ENCODE measurements at places on chromosomes 7 and 10. TPM values are rescaled to one million over a fixed set of nuclear protein-coding genes. Genes with fewer than 3 reads are reported as not detected.

HABP2 gene
- not detected for total RNA-seq

TMEM196 gene
- total RNA-seq, result not detected

SPAG6 gene
- total RNA-seq, result not detected

DNA sequence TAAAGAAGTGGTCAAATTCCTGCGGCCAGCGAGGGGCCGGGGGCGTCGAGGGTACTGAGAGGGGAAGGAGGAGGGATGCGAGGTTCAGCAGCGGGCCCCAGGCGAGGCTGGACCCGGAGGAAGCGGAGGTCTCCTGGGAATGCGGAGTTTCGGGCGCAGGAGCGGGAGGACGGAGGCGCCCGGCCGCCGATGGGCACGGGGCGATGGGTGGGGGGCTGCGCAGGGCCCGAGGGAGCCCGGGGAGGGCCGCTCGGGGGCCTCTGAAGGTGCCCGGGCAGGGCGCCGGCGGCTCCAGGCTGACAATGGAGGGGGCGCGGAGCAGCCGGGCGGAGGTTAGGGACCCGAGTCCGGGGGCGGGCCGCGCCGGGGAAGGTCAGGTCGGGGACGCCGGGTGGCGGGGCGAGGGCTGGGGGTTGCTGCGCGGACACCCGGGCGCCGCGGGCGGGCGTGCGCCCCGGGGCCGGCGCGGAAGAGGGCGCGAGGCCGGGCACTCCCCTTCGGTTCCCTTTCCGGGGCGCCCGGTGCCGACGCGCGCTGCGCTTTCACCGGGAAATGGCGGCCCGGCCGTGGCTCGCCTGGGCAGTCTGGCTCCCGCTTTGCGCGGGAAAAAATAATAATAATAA lies 683 bp downstream of the MACROH2A2 start:
- no peak for DNase-seq

DNA sequence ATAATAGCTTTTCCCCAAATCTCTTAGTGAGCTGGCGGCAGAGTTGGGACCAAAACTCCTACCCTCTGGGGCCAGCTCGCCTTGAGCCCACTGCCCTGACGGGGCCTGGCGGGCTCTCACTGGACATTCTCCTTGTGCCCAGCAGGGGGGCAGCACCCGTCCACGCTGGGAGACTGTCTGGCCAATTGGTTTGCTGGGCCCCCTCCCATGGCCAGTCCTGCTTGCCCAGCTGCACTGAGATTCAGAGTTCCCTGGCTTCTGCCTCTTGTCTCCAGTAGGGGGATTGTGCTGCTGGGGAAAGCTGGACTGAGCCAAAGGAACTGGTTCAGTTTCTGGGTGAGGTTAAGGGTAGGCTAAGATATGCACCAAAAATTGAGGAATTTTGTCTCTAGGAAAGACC lies 59.8 kb downstream of the RAMP3 start:
- DNase-seq, result no peak

- DNase-seq, result peak; percentile 15
These were observed 64.4 kb downstream of the ENTPD1 start for GRCh38 chr10:95820363-95820762.

- DNase-seq, result no peak
These were observed 30.3 kb upstream of the SLC26A4 start for GRCh38 chr7:107630342-107630741.

GRCh38 chr7:100481466-100481865 lies 2.3 kb upstream of the NYAP1 start:
- no peak for DNase-seq

DNA sequence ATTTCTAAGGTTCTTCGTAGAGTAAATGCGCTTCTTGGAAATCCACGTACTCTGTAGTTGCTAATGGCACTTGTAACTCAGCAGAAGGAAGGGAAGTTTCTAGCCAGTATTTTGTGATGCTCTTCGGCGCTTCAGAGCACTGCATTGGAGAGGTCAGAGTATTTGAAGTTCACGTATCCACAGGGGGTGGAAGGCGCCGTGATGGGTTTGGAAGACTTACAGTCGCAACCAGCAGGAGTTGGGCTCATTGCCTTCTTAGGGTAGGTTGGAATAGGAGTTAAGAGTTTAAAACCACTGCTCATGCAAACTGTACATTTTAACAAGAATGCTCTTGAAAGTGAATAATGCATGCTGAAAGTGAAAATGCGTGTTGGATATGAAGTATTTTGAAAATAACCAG lies 49.1 kb downstream of the SHH start:
- DNase-seq, result no peak

ASB10 gene
- total RNA-seq, result not detected

DNA sequence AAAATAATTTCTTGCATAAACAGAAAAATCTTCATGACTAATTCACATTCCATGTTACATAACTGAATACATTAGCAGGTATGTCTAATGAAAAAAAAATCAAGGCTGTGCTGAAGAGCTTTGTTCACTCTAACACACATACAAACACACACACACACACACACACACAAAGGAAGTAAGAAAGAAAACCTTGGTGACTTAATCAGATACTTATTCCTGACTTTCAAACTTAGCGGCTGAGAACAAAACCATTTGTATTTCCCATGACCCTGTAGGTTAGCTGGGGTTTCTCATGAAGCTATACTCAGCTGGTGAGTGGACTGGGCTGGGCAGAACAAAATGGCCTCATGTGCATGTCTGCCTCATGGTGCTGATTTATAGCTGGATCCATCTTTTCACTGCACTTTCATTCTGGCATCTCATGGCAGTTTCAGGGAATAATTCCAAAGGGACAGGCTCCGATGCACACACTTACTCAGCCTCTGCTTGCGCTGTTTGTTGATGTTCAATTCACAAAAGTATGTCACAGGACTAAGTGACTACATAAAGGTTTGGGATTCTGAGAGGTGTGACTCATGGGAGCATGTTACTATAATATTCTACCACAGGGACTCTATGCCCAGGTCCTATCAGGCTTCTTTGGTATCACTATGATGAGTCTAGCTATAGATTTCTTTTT lies 161.2 kb downstream of the PCLO start:
- DNase-seq, result no peak

DNA sequence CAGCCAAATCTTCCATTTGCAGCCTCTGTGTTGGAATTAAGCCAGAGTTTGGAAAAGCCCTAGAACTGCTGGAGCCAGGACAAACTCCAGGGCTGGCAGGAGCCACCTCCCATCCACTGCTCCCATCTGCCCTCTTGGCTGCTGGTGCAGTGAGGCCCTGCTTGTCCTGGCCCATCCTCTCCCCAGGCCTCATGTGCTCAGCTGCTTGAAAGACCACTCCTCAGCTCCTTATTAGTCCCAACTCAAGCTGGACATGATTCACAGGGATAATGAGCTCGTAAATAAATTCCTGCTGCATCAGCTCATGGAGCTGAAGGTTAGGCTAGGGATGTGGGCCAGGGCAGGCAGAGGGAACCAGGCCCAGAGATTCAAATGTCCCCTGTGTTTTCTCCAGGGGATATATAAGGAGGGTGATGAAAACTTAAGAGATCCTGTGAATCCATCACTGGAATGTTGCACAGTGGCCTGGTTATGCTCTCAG lies 282.8 kb downstream of the RPS24 start:
- no peak for DNase-seq

ACBD7 gene
- 15.0 TPM for total RNA-seq

DNA sequence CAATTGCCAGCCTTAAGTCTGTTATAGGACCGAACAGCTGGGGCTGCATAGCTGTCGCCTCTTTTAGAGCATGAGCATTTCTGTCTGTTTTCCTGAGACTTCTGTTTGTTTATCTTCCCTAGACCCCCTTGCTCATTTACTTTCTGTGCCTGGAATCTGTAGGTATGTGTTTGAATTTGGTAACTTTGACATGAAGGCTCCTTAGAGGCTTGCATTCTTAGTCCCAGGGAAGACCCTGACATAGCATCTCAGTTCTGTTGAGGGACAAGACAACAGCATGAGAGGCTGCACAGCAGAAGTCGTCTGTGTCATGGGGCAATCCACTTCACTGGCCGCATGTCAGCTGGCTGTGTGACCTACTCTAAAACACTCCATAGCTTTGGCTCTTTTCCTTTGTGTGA lies 58.7 kb downstream of the KLHDC10 start:
- no peak for DNase-seq

EVX1 gene
- total RNA-seq, result not detected

- no peak for DNase-seq
These were observed 182.2 kb downstream of the NOC3L start for GRCh38 chr10:94180576-94180975.

- no peak for DNase-seq
These were observed 88.8 kb downstream of the FOXL3 start for GRCh38 chr7:378551-379455.
